Hematopoietic multipotent progenitor cell treated with erythropoietin and hydrocortisone succinate and interleukin-3 and kit ligand, for 4 days (in vitro differentiated cells): ENCODE measurements at places on chromosomes 5 and 9.
A peak's percentile ranks its signal among the peaks of the same experiment; 100 is the strongest.

DNA sequence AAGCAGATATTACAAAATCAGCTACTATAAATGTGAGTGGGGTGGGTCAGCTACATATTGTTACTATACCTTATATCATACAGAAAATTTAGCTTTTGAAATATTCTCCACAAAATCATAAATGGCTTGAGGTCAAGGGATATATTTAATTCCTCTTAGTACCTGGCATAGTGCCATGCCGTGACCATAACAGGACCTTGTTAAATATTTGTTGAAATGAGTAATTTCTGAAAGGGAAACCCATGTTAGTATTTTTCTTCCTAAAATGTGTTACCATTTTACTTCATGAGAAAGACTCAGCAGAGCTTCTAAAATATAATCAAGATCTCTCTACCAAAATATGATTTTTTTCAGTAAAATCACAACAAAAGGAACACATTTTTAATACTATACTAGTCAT is 14.8 kb downstream of the ATP10B start:
- no peak for DNase-seq

GRCh38 chr5:181131514-181131913 is 545 bp upstream of the OR2V1 start:
- no peak for DNase-seq

GRCh38 chr5:125746917-125747316 is 676.3 kb upstream of the GRAMD2B start:
- no peak for DNase-seq

- no peak for DNase-seq
Measured at GRCh38 chr9:124309667-124310084, 51.9 kb downstream of the NEK6 start.

DNA sequence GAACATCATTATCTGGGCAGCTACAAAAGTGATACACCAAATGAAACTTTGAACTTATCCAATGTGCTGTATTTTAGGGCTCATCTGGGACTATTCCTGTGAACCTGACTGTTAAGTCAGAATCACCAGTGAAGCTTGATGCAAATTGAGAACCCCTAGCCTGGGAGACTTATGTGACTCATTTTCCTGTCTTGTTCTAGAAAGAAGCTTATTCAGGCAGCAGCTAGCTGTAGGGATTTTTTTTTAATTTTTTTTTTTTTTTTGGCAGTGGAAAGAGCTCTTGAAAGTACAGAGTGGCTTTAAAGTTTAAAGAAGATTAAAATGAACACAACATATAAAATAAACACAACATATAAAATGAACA is 81.1 kb upstream of the TNFAIP8 start:
- DNase-seq, result peak; percentile 42

DNA sequence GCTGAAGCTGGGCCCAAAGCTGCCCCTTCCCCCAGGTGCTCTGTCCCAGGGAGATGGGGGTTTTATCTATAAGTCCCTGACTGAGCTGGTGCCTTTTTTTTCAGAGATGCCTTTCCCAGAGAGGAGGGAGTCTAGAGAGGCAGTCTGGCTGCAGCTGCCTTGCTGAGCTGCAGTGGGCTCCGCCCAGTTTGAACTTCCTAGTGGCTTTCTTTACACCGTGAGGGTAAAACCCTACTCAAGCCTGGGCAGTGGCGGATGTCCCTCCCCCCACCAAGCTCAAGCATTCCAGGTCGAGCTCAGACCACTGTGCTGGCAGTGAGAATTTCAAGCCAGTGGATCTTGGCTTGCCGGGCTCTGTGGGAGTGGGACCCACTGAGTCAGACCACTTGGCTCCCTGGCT is 41.3 kb downstream of the CAVIN4 start:
- no peak for DNase-seq

DNA sequence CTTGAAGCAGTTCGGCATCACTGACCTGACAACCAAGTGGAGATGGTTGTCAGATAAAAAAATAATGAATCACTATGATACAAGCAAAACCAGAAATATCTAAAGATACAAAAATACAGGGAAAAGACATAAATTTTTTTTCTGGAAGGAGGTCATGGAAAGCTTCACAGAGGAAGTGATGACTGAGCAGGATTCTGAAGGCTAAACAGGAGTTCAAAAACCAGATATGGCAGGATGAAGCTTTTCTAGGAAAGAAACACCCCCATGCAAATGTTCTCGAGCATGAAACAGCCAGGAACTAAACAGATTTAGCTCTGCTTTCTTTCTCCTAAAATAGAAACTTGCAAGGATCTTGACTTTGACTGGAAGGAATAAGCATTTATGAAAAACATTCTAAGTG is 60.7 kb upstream of the IFNE start:
- no peak for DNase-seq

- no peak for DNase-seq
Measured at GRCh38 chr5:13780081-13780480, 164.4 kb downstream of the DNAH5 start.

- peak; percentile 71 for DNase-seq
Measured at GRCh38 chr5:56735849-56736641, 79.3 kb upstream of the MAP3K1 start.

DNA sequence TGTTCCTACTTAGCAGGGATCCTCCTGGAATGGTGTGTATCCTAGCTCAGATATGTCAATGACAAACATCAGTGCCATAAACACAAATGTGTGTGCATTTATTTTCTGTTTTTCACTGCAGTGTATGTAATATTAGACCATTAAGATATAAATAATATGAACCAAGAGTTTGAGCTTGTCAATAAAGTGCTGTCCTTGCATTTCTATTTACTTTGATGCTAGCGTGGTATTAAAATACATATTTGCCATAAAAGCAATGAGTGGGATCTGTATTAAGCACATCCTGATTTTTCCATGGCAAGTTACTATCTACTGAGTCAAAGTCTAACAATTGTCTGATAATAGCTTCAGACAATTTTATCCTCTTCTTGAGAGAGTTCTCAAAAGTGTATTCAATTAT is 157.6 kb downstream of the DIRAS2 start:
- no peak for DNase-seq

- DNase-seq, result no peak
Measured at GRCh38 chr9:72274916-72275315, 90.1 kb downstream of the ZFAND5 start.

- DNase-seq, result no peak
Measured at GRCh38 chr9:94591876-94592275, 1.7 kb downstream of the FBP2 start.

- no peak for DNase-seq
Measured at GRCh38 chr5:156411185-156411613, 84.2 kb downstream of the SGCD start.

DNA sequence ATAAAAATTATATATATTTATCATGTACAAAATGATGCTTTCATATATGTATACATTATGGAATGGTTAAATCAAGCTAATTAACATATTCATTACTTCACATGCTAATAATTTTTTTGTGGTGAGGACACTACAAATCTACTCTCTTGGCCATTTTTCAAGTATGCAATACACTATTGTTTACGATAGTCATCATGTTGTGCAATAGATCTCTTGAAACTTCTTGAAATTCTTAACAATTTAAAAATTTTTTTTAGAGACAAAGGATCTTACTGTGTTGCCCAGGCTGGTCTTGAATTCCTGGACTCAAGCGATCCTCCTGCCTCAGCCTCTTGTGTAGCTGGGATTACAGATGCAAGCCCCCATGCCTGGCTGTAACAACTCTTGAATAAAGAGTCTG is 45.2 kb upstream of the SHOC1 start:
- no peak for DNase-seq

DNA sequence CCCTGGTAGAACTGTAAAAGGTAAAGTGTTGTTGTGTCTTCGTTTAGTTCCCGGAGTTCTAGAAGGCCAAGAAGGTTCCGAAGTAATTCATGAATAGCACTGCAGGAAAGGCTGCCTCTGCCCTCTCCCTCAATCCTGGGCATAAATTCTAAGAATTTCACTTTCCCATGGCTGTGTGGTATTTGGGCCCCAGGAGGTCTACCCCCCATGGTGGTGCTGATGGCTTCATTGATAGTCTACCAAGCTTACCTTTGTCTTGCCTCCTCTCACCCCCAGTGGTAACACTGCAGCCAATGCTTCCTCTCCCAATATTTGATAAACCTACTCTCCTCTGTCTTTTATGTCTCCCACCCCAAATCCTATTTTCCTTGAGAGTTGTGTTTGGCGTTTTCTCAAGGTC is 39.5 kb downstream of the ADAMTS16 start:
- no peak for DNase-seq

DNA sequence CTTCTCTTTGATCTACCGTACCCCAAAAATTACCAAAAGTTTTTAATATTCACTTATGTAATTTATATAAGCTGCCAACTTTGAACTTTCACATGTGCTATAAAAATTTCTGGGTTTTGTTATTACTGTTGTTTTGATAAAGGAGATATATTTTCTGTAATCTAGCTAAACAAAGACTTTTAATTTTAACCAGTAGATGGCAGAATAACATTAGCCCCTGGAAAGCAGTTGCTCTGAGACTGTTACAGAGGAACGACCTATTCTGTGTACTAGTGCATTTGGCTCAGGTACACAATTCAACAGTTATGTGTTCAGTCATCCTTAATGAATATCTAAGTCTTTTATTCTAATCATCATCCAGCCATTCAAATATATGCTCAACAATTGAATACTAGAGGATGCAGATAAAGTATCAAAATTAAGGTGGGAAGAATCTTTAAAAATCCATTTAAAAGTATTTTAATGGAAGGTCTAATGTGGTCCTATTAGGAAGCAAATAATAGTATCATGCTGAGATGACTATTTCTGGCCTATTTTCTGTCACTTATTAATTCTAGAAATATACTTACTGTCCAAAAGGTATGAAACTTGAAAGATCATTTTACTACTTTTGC is 8.6 kb downstream of the KLHL9 start:
- DNase-seq, result peak; percentile 83

GRCh38 chr5:170848033-170848432 is 13.8 kb upstream of the RANBP17 start:
- DNase-seq, result no peak

GRCh38 chr9:122015170-122015821 is 77.8 kb downstream of the TTLL11 start:
- DNase-seq, result no peak

- peak; percentile 13 for DNase-seq
Measured at GRCh38 chr5:54007827-54008777, 302.3 kb downstream of the ARL15 start.

GRCh38 chr9:89879276-89879675 is 274.5 kb downstream of the GADD45G start:
- DNase-seq, result no peak

DNA sequence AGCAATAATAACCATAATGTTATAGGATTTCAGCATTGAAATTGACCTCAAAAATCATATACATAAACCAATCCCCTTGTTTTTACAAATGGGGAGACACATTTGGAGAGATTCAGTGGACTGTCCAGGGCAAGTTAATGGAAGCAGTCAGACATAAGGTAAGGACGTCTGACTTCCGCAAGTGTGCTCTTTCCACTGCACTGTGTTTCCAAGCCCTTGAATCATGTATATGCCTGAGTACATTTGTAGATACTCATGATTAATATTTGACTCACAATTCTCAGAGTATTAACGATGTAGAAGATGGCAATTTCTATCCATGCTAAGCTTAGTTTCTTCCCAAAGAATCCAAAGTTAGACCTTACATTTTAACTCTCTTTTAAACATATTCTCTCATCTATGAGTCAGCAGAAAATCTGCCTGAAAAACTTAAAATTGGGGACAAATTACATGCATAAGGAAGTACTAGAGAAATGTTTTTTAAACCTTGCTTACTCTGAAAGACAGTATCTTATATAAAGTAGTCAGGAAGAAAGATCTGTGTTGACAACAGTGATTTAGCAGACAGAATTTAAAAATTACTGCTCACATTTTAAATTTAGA is 165.3 kb downstream of the NFIB start:
- DNase-seq, result no peak

GRCh38 chr9:35690614-35691333 is 1.0 kb upstream of the TPM2 start:
- DNase-seq, result peak; percentile 68

DNA sequence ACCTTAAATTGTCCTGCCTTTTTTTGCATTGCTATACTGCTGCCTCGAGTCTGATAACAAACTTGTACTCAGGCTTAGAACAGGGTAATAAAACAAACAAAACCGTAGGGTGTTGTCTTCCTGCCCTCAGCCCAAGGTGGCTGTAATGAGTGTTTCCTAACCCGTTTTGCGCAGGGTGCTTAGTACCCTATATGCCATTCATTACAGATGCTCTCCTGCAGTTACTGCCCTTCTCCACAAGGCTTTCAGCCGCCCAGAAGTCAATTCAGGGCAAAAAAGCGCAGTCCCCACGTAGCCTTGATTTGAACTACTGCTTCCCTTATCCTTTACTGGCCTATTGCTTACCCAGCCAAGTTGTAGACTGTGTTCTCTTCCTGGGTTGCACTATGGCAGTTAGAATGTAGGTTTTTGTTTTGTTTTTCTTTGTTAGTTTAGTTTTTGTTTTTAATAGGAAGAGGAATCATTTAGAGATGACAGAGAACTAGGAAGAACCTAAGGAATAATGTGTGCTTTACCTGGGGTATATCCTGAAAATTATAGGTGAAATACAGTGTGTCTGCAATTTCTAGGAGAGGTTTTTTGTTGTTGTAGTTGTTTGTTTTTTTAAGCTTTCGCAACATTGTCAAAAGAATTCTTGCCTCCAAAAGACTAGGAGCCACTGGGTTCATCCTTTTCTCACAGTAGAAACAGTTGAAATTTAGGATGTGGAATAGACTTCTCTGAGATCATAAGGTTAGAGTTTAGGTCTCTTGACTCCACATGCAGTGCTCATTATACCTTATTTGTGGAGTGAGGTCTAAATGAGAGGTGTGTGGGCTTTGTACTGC is 1.3 kb downstream of the HMGXB3 start:
- peak; percentile 95 for DNase-seq

GRCh38 chr9:38707885-38708637 is 11.9 kb downstream of the FAM240B start:
- DNase-seq, result peak; percentile 20

DNA sequence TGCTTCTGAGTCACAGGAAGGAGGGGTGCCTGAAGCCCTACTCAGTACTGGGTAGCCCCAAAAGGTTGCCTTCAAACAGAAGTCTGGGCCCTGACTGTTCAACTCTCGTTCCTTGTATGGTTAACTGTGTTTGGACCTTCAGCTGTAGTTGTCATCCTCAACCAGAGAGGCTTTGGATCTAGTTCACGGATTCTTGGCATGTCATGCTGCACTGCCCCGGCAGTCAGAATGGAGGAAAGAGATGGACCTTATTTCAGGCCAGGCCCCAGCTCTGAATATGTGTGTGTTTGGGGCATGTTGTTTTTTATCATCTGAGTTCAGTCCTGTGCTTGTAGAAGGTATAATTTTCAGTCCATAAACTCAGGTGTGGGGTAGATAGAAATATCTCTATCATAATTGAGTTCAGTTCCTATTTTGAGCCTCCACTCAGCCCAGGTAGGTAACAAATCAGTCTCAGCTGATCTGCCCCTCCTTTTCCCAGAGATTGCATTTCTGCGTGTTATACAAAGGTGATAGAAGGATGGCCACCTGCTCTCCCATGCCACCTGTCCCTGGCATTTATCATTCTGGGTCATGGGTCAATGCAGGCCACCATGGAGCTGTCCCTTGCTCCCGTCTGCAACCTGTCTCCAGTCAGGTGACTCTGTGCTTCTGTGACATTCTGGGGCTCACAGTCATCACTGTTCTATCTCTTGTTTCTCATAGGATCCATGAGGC is 127.5 kb upstream of the CPEB4 start:
- no peak for DNase-seq

GRCh38 chr5:126812199-126812570 is 35.2 kb downstream of the LMNB1 start:
- no peak for DNase-seq
